ENCODE measurements at places on chromosomes 6 and 20. TPM values are rescaled to one million over a fixed set of nuclear protein-coding genes. Genes with fewer than 3 reads are reported as not detected.

DNA sequence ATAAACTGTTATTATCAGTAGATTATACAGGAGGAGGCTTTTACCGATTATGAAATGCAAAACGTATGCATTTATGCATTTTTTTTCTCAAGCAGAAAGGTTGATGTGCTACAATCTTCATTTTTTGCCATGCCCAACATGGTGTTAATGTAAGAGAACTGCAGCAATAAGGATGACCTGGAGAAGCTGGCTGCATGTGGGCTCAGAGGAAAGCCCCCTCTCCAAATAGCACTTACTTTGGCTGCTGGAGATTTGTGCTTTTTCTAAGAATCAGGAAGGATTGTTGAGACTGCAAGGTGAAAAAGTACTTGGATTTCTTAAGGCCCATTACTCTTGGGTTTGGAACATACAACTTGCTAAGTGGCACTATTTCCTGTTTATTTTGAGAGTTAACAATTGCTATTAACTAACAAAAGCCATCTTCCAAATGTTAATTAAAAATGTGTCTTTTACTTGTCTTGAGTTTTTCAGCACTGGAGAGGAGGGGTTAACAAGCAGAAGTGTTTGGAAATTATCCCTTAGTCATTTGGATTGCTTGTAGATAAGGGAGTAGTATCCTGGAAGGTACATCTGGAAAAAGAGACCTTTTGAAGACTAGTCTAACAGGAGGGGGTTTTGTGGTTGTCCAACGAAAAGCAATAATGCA lies 5.6 kb downstream of the SOX4 start:
- ATAC-seq, result no peak

GRCh38 chr6:579339-579738 lies 77.6 kb downstream of the HUS1B start:
- no peak for ATAC-seq

DNA sequence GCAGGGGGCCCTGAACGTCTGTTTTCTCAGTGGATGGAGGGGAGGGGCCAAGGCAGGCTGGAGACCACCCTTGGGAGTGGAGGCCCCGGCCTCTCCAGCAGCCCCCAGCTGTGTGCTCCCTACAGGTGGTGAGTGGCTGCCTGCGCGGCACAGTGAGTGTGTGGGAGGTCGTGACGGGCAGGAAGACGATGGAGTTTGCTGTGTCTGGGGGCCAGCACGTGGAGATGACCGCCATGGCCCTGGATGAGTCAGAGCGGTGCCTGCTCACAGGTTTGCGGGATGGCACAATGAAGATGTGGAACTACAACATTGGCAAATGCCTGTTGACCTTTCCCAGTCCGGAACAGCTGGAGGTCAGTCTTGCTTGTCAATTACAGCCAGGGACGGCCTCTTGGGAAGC lies 52.6 kb downstream of the EFCAB8 start:
- no peak for ATAC-seq

DNA sequence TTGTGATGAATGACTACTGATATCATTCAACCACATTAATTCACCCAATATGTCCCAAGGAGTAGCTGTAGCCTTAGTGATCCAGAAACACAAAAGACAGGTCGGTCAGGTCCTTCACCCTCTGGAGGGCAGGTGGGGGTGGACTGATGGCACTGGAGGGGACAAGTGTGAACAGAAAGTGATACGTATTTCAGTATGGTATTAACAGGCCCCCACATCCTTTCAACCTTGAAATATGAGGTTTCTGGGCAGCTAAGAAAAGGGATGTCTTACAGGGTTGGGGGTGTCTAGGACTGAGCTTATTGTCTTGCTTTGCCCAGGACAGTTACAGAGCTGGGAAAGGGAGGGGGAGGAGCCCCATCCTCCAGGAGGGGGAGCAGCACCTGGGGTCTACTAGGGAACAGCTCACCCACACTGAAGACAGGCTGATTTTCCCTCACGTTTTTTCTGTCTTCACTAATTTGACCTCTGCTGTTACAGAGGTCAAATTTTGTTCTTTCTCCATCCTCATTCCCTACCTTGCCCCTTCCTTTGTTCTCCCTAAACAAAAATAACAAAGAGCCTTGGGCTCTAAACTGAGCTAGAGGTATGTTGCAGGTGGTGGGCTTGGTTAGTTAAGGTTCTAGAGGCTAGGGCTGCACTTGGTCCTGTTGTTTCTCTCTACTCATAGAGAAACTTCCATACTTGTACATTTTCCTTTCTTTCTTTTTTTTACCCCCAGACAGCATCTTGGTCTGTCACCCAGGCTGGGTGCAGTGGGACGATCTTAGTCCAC lies 38.0 kb upstream of the EEF1A1 start:
- no peak for ATAC-seq

DNA sequence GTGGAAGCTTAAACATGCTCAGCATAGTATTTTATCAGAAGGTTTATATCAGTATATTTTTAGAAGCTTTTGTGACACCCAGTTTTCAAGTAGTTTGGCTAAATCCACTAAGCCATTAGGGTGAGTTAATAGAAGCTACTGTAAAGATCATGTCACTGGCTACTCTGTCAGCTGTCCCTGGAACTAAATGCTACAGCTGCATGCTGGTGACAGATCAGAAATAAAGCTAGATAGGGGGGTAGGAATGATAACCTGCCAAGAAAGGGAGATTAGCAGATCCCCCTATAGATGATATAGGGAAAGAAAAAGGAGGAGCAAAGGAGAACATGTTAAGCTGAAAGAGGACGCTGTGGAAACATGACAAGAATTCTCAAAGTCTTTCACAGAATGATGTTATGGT lies 363.2 kb downstream of the QKI start:
- ATAC-seq, result no peak

DNA sequence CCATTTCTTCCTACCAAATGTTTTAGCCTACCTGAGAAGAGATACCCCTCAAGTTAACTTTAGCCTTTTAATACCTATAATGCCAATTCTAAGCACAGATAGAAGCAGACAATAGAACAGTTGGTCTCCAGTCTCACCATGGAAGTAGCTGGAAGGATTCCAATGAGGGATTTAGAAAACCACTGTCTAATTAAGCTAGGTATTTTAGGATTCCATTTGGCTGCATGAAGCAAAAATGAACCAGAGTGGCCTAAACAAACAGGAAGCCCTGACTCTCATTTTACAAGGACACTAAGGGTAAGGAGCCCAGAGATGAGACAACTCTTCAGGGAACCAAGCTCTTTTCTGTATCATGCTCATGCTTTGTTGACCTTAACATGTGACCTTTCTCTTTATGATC lies 199.2 kb downstream of the ALDH8A1 start:
- no peak for ATAC-seq

DNA sequence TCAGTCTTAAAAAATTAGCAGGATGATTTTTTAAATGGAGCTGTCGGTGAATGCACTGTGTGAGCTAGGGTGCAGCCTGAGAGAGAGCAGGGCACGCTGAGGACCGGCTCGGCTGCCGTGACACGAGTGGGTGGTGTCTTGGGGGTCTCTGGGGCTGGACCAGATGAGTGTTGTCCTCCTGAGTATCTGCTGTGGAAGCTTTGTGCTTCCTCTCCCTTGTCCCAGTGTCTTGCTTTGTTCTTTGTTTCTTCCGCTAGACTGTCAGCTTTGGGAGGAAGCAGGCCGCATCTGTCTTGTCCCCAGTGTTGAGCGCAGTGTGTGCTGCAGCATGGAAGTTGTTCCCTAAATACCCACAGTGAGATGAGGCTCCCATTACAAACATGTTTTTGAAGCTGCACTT lies 89.4 kb downstream of the RTN4IP1 start:
- ATAC-seq, result no peak

The RIMS1 gene
- total RNA-seq, result not detected

The CAP2 gene
- not detected for total RNA-seq

GRCh38 chr6:17179530-17180073 lies 77.8 kb downstream of the STMND1 start:
- ATAC-seq, result peak; percentile 55

DNA sequence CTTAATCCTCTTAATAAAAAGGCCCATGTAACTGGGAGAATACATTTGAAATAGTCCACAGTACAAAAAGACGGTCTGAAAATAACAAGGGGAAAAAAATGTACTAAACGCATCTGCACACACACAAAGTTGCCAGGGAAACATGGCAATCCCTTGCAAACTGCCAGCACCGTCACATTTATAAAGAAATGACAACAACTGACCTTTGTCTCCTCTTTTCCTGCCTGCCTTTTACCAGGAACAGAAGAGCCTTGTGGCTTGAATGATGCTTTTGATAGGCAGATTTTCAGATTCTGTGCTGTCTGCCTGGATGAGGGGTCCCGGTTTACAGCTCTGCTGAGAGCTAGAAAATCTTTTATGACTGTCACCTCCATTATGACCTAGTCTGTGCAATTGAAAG lies 308.6 kb upstream of the ZFP64 start:
- ATAC-seq, result no peak

DNA sequence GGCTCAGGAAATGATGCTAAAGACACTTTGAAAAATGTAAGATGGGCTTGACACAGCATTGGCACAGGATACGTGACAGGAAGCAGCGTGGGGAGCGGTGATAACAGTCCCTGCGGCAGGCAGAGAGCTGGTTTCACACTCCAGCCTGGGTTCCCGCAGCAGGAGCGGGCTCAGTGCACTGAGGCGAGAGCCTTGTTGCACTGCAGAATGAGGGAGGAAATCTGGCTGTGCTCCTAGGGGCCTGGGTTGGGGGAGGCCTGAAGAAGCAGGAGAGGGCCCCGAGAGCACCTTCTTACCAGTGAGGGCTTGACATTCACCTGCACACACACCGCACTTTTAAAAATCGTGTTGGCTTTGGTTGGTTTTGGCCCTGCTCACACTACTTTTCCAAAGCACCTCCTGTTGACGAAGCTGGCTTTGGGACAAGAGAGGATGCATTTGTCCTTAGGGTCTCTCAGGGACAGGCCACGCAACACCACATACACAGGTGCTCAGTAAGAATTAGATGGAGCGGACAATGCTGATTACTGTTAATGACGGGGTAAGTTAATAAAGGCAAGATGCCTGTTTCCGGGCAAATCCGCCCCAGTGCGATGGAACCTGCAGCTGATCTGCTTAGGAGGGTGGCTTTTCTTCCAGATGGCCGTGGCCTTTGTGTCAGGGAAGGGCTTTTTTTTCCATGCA lies 49.4 kb upstream of the ARMC2 start:
- ATAC-seq, result no peak

DNA sequence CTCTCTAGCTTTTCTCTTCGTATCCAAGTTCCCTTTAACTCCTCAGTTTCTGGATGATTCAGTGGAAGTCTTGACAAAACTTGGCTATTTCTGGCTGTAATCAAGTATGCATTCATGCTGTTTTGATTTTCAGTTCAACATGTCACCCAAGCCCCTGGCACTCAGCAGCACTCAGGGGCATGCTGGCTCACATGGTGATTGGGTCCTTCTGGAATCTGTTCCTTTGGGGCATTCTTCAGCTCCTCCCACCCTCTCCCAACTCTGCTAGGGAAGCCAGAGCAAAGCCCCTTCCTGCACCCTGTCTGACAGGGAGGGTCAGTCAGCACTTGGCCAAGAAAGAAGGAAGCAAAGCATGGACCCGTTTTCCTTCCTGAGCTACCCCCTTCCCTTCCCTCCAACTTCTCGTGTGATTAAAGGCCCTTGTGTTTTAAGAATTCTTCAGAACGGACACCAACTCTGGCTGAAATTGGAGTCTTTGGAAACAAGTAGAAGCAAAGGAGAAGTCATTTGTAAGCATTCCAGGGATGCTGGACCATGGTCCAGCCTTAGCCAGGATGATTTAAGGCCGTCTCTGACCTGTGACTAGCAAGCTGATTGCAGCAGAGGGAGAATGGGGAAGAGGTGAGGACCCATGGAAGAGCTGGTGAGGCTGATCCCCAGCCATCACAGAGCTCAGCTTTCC lies 7.1 kb downstream of the PLEKHG1 start:
- no peak for ATAC-seq

GRCh38 chr20:38181971-38182370 lies 16.9 kb upstream of the TGM2 start:
- ATAC-seq, result no peak

DNA sequence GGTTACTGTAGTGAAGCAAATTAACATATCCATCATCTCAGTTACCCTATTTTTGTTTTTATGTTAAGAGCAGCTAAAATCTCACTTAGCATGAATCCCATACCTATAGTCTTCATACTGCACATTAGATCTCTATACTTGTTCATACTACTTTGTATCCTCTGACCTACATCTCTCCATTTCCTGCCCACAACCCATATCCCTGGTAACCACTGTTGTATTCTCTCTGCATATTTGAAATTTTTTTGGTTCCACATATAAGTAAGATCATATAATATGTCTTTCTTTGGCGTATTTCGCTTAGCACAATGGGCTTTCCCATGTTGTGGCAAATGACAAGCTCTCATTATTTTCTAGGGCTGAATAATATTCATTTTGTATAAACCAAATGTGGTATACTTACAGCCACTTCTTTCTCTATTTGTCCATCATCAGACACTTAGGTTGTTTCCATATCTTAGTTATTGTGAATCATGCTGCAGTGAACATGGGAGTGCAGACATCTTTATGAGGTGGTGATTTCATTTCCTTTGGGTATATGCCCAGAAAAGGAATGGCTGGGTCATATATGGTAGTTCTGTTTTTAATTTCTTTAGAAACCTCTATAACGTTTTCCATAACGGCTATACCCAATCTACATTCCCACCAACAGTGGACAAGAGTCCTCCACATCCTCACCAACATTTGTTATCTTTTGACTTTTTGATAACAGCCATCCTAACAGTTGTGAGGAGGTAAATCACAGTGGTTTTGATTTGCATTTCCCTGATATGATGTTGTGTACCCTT lies 39.8 kb downstream of the BACH2 start:
- no peak for ATAC-seq

GRCh38 chr6:68572975-68573374 lies 62.1 kb upstream of the ADGRB3 start:
- no peak for ATAC-seq

- peak; percentile 70 for ATAC-seq
These were observed at the start of gene NFKBIL1 for GRCh38 chr6:31546958-31547726. Gene NFKBIL1 (plus strand): TSS chr6:31547608. CDS start chr6:31547695, 87 bp downstream.

The FBXO9 gene
- total RNA-seq, result 29.4 TPM

- no peak for ATAC-seq
These were observed 25.8 kb downstream of the LY86 start for GRCh38 chr6:6614096-6614982.

The HRH3 gene
- total RNA-seq, result 2.4 TPM

The MAFB gene
- 7.1 TPM for total RNA-seq

DNA sequence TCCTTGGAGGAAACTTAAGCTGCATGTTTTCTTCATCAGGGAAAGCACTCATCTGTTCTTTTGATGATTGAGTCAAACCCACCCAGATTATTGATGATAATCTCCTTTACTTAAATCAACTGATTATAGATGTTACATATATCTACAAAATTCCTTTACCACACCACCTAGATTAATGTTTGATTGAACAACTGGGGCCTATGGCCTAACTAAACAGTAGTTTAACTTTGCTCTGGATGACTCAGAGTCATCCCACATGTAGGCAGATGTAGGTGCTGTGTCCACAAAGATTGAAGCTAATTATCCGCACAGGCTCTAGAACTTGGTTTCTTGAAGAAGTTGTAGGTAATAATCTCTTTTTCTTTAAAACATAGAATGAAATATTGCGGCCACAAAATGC lies 42.2 kb downstream of the PKIB start:
- no peak for ATAC-seq

Measured in motor neuron (in vitro differentiated cells).